SJSA1 (cell line): ENCODE measurements at places on chromosomes 1 and 21. TPM values are rescaled to one million over a fixed set of nuclear protein-coding genes. Genes with fewer than 3 reads are reported as not detected.
A peak's percentile ranks its signal among the peaks of the same experiment; 100 is the strongest.

Gene HUNK
- total RNA-seq: 13.6 and 17.7 TPM in 2 replicates

Gene RBP7
- 0.38 and 8.1 TPM in 2 replicates for total RNA-seq

Gene NUP210L
- total RNA-seq: not detected in 2 replicates

Gene CDC20
- 194 and 257 TPM in 2 replicates for total RNA-seq

Gene ETV3L
- not detected in 2 replicates for total RNA-seq

Gene TPTE
- not detected in 2 replicates for total RNA-seq

Gene MEF2D
- 7.0 and 9.8 TPM in 2 replicates for total RNA-seq

Gene MAGOH
- total RNA-seq: 35.4 and 76.7 TPM in 2 replicates

DNA sequence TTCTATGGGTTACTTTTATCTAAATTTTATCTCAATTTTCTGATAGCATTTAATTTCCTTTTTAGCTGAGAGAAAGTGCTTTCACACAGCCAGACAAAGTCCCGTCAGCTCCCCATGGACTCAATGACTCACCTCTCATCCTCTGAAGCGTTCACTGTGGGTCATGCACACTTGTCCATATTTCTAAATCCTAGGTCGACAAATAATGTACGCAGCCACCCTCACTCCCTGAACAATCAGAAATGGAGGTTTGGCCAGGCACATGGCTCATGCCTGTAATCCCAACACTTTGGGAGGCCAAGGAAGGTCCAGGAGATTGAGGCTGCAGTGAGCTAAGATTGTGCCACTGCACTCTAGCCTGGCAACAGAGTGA, 42.4 kb upstream of the COA6 start:
- no peak overlapping the region for H3K27ac ChIP-seq
- H3K36me3 ChIP-seq: no peaks in the 10 kb centered on the region
- 0 out of 2 replicates have a peak, but pooled peaks cover 3% of the 10 kb centered on the region for H3K4me1 ChIP-seq

- no peaks in the 10 kb centered on the region for H3K4me1 ChIP-seq
- no peaks in the 10 kb centered on the region for H3K36me3 ChIP-seq
- no peaks in the 10 kb centered on the region for H3K27me3 ChIP-seq
- DNase-seq: no peak
- H3K4me3 ChIP-seq: no peak overlapping the region
These were observed 184.0 kb downstream of the CDC7 start for GRCh38 chr1:91684481-91685196.

GRCh38 chr21:46081862-46082712, 15.8 kb upstream of the COL6A2 start:
- H3K4me3 ChIP-seq: no peak overlapping the region
- no peaks in the 10 kb centered on the region for H3K36me3 ChIP-seq
- no peaks in the 10 kb centered on the region for H3K27me3 ChIP-seq
- no peak for DNase-seq

GRCh38 chr21:18275781-18276180, 31.1 kb downstream of the CHODL start:
- no peak for DNase-seq
- no peaks in the 10 kb centered on the region for H3K27me3 ChIP-seq
- no peak overlapping the region for H3K27ac ChIP-seq
- no peaks in the 10 kb centered on the region for H3K4me1 ChIP-seq
- H3K36me3 ChIP-seq: no peaks in the 10 kb centered on the region

DNA sequence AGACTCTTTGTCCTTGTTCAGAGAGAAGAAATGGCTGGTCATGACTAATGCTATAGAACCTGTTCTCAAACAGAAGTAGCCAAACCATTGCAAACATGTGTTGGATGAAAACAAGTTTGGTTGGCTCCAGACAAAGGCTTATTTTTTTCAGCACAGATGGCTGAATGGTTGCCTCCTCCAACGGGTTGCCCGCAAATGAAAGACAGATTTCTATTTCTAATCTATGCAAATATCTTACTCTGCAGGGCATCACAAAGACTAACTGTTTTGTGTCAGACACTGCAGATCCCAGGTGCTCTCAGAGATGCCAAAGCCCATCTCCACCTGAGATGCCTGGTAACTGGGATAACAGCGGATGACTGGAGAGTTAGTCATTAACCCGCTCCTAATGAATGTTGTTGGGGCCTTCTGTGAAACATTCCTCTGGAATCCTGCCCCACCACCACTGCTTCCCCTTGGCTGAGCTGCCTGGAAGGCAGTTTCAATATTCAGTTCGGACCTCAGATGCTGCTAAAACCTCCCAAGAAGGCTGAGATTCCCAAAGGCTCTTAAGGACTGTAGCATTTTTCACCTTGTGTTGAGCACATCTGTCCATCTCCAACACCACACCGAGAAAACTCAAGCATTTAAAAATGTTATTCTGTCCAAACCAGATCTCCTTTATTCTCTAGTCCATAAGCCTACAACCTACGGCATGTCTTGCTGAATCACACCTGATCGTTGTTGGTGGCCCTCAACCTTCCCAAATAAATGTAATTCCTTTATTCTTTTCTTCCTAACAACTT, 104.4 kb downstream of the PTPN14 start:
- H3K36me3 ChIP-seq: peaks cover 3% of the 10 kb centered on the region; the same call in 1 of the 2 replicates
- peak; percentile 93 for DNase-seq
- H3K4me3 ChIP-seq: no peak overlapping the region
- peaks cover 58% of the 10 kb centered on the region for H3K4me1 ChIP-seq
- no peaks in the 10 kb centered on the region for H3K27me3 ChIP-seq

DNA sequence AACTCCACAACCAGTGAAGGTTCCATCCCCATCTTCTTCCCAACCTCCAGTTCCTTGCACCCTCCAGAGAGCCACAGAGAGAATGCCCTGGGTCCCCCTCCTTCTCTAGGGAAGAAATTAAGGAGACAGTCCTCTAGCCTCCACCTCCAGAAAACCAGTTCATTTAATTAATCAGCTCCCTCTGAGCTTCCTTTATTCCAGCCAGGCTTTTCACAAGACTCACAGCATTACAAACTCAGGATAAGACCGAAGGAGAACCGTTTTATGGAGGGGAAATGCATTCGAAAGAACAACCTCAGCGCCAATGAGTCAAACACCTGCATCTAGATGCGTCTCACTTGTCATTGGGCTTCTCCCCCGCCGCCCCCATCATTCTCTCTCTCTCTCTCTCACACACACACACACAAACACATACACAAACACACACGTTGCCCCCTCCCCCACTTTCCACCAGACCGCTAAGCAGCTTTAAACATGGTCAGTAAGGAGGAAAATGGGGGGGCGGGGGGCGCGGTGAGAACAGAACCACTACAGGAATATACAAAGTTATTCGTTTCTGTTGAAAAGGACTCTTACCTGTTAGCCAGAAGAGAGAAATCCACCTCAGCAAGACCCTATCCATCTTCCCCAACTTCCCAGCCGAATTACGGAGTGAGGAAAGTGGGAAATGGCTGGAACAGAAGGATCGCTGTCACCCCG, 544 bp downstream of the ILDR2 start:
- DNase-seq: no peak
- H3K27me3 ChIP-seq: no peaks in the 10 kb centered on the region
- H3K36me3 ChIP-seq: no peaks in the 10 kb centered on the region
- peak overlapping the region; percentile 85 for H3K4me3 ChIP-seq

DNA sequence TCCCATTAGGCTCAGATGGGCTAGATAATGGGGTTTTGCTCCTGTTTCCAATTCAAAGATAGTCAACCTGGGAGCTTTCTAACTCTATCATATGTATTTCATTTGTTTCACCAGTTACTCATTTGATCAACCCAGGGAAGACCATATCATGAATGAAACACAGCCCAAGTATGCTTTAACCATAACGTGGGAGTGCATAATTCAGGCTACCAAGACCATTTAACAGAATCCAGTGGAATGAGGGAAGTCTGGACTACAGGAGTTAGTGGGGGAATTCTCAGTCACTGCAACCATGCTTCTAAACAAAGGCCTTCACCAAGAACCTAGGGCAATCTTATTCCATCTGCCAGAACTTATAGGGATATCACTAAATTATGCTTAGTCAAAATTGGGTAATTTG, 15.0 kb upstream of the SLC16A1 start:
- no peaks in the 10 kb centered on the region for H3K4me1 ChIP-seq
- H3K4me3 ChIP-seq: no peak overlapping the region
- no peak for DNase-seq
- H3K27me3 ChIP-seq: no peaks in the 10 kb centered on the region
- no peak overlapping the region for H3K27ac ChIP-seq
- peaks cover 33% of the 10 kb centered on the region for H3K36me3 ChIP-seq

DNA sequence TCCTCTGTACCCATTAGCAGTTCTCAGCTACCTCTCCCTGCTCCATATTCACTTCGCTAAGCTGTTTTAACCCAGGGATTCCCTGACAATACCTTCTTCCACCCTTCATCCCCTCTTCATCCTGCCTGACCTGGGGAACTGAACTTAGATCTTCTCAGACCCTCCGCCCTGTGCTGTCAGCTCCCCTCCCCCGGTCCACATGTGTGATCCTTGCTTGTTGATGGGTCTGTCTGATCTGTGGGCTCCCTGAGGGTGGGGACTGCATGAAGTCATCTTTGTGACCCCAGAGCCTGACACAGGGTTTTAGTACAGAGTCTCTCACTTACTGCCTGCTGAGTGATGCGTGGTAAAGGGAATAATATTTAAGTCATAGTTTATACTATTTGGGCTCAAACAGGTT, 11.8 kb downstream of the CHAF1B start:
- no peaks in the 10 kb centered on the region for H3K4me1 ChIP-seq
- no peak overlapping the region for H3K4me3 ChIP-seq
- peaks cover 50% of the 10 kb centered on the region for H3K36me3 ChIP-seq
- no peak overlapping the region for H3K27ac ChIP-seq

GRCh38 chr1:6418668-6419396, 887 bp downstream of the HES2 start:
- no peaks in the 10 kb centered on the region for H3K36me3 ChIP-seq
- no peak overlapping the region for H3K27ac ChIP-seq
- DNase-seq: no peak
- peaks cover 20% of the 10 kb centered on the region for H3K4me1 ChIP-seq
- H3K27me3 ChIP-seq: peaks cover 93% of the 10 kb centered on the region
